ENCODE measurements at places on chromosomes 11 and 22.

- DNase-seq: peak; percentile 89
These were observed 106.4 kb upstream of the SESN3 start for GRCh38 chr11:95337175-95337957.

- no peak for DNase-seq
These were observed 71.3 kb downstream of the PPP2R1B start for GRCh38 chr11:111694851-111695250.

GRCh38 chr11:117513666-117514065, 186.0 kb downstream of the CEP164 start:
- DNase-seq: no peak

DNA sequence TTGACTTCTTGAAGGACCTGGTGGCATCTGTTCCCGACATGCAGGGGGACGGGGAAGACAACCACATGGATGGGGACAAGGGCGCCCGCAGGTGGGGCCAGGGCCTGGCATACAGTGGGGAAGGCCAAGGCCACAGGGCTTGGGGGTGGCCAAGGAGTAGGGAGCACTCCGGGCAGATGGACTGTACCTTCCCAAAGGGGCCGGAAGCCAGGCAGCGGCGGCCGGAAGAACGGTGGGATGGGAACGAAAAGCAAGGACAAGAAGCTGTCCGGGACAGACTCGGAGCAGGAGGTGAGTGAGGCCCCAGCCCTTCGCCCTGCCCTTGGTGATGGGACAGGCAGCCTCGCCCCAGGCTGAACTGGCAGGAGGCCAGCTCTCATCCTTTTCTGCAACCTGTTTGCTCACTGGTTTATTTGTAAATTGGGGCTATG, 1.2 kb downstream of the DRAP1 start:
- no peak for DNase-seq

GRCh38 chr22:41340357-41340756, 39.0 kb downstream of the ZC3H7B start:
- no peak for DNase-seq

- no peak for DNase-seq
These were observed 113.7 kb downstream of the PTPRJ start for GRCh38 chr11:48093795-48094642.

DNA sequence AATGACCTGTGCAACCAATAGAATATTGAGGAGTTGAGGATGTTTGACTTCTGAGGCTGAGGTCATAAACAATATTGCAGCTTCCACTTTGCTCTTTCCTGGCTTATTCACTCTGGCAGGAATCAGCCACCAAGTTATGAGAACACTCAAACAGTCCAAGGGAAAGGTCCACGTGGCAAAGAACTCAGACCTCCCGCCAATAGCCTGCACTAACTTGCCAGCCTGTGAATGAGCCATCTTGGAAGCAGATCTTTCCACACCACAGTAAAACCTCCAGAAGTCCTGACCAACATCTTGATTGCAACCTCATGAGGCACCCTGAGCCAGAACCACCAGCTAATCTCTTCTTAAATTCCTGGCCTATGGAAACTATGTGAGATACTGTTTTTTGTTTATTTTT, 22.7 kb upstream of the PICALM start:
- peak; percentile 15 for DNase-seq

DNA sequence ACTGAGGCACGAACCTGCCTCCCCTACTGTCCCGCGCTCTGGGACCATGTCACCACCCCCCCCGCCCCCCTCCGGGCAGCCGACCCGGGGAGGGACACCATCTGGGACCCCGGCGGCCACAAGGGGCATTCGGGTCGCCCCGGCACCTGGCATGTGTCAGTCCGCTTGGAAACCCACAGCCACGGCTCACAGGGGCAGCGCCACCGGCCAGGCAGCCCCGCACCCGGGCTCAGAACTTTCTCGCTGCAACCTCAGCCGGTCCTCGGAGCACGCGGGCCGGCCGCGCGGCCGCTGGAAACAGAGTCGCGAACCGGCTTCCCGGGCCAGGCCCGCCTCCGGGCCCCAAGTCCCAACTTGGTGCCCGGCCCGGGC, 159.9 kb upstream of the GRK3 start:
- DNase-seq: no peak

Data from hindlimb muscle (tissue), 1 donor.